ENCODE measurements at places on chromosomes 7 and 10. TPM values are rescaled to one million over a fixed set of nuclear protein-coding genes. Genes with fewer than 3 reads are reported as not detected.

GRCh38 chr10:47140761-47141348 lies 159.1 kb upstream of the GDF10 start:
- no peaks in the 10 kb centered on the region for H3K36me3 ChIP-seq
- no peak overlapping the region for H3K4me3 ChIP-seq

DNA sequence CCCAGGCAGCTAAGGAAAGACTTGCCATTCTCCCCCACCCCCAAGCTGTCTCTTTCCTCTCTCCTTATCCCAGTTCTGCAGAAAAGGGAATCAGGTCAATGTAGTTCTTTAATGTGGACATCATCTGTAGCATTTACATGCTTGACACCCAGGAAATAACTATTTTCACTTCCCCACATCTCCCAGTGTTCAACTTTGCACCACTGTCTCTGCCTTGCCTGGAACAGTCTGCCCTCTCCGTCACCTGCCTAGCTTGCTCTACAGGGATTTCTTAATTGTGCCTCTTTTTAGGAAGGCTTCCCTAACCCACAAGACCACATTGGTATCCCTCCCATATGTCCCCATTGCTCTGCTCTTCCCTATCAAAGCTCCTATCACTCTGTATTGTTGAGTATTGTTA lies 45.9 kb upstream of the TOMM7 start:
- H3K4me3 ChIP-seq = no peak overlapping the region
- no peak for DNase-seq
- no peaks in the 10 kb centered on the region for H3K36me3 ChIP-seq
- no peak overlapping the region for H3K27ac ChIP-seq

DNA sequence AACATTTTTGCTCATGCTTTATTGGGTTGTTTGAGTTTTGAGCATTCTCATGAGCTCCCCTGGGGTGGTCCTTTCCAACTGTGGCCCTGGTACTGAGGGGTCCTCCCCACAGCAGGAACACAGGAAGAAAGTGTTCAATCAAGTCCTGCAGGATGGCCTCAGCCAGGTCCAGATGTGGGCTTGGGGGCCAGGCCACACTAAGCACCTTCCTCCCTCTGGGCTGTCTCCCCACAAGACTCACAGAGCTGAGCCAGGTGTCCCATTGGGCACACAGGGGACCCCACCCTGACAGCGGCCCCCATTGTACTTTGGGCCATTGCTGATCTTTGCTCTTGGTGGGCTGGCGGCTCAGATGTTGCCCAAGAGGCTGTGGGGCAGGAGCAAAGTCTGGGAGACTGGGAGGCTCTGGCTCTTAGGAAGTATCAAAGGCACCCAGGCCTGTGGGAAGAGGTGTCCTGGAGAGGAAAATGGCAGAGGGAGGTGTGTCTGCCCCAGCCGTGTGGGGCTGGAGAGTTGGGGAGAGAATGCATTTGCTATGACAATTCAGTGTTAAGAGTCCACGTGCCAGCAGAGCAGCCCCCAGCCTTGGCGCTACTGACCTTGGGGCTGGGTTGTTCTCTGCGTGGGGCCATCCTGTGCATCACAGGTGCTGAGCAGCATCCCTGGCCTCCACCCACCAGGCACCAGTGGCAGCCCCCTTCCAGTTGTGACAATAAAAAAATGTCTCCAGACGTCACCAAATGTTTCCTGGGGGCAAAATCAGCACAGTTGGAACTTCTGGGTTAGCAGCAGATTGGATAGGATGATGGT lies 17.8 kb downstream of the SCART1 start:
- H3K4me1 ChIP-seq = no peaks in the 10 kb centered on the region
- H3K27ac ChIP-seq = no peak overlapping the region
- DNase-seq = no peak

- no peaks in the 10 kb centered on the region for H3K4me1 ChIP-seq
- no peaks in the 10 kb centered on the region for H3K36me3 ChIP-seq
- H3K27me3 ChIP-seq = no peaks in the 10 kb centered on the region
- H3K4me3 ChIP-seq = no peak overlapping the region
- H3K27ac ChIP-seq = no peak overlapping the region
- no peak for DNase-seq
These were observed 58.9 kb upstream of the SEMA3C start for GRCh38 chr7:80977751-80978150.

DNA sequence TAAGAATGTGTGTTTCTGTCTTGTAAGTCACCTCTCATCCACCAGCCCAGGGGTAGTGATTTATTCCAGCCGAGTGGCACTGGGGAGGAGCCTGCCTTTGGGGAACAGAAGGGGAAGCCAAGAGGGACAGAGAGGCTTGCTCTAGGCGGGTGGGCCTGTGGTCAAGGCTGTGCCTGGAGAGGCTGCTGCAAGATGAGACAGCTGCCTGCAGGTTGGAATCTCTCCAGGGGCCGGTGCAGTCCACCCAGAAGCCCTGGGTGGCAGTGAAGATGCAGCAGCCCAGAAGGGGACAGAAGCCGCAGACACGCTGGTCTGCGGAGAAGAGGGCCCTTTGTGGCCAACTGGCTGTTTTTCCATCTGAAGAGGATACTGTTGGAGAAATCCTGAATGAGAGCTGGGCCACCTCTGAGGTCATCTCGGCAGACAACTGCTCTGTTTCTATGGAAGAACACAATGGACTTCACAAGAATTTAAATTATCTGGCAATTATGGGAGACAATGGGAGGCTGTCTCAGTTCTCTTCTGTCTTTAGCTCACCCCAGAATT lies 175.7 kb downstream of the GFRA1 start:
- H3K27me3 ChIP-seq = peaks cover 5% of the 10 kb centered on the region
- H3K36me3 ChIP-seq = no peaks in the 10 kb centered on the region
- no peak overlapping the region for H3K4me3 ChIP-seq
- no peaks in the 10 kb centered on the region for H3K4me1 ChIP-seq
- DNase-seq = no peak

DNA sequence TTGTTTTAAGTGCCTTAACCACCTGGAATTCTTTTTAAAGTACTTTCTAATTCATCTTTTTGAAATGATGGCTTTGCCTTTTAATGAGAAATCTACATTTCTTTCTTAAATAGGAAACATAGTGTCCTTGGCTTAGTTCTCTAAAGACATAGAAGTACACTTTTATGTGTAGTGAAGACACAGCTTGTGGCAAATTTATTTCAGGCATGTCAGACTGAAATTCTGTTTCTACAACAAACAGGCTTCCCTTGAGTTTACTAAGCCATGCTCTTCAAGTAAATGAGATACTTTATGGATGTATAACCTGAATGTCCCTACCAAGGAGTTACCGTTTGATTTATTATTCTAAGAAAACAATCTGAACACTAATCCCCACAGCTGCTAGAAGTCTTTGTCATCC lies 136.9 kb upstream of the MAGI2 start:
- no peak overlapping the region for H3K4me3 ChIP-seq
- H3K27ac ChIP-seq = no peak overlapping the region
- H3K27me3 ChIP-seq = no peaks in the 10 kb centered on the region
- no peaks in the 10 kb centered on the region for H3K36me3 ChIP-seq
- no peaks in the 10 kb centered on the region for H3K4me1 ChIP-seq
- no peak for DNase-seq

- DNase-seq = no peak
- no peak overlapping the region for H3K27ac ChIP-seq
These were observed 97.1 kb upstream of the ARID5B start for GRCh38 chr10:61804414-61804813.

DNA sequence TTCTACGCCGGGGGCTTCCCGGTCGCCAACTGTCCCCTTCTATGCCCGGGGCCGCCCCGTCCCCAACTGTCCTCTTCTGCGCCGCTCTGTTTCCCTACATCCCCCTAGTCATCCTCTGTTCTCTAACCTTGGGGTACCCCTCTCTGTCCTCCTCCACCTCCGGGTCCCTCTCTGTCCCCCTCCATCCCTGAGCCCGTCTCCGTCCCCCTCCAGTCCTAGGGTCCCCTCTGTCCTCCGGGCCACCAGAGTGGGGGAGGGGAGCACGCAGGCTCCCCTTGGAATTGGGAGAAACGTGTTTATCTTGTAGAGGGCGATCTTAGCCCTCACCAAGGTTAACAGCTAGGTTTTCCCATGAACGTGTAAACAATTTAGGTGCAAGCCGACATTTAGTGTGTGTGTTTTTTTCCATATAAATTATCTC lies 852 bp upstream of the KLF6 start:
- peak; percentile 48 for DNase-seq
- H3K36me3 ChIP-seq = no peaks in the 10 kb centered on the region
- peaks cover 20% of the 10 kb centered on the region for H3K4me1 ChIP-seq
- peak overlapping the region; percentile 50 for H3K4me3 ChIP-seq
- H3K27ac ChIP-seq = peak overlapping the region; percentile 98

DNA sequence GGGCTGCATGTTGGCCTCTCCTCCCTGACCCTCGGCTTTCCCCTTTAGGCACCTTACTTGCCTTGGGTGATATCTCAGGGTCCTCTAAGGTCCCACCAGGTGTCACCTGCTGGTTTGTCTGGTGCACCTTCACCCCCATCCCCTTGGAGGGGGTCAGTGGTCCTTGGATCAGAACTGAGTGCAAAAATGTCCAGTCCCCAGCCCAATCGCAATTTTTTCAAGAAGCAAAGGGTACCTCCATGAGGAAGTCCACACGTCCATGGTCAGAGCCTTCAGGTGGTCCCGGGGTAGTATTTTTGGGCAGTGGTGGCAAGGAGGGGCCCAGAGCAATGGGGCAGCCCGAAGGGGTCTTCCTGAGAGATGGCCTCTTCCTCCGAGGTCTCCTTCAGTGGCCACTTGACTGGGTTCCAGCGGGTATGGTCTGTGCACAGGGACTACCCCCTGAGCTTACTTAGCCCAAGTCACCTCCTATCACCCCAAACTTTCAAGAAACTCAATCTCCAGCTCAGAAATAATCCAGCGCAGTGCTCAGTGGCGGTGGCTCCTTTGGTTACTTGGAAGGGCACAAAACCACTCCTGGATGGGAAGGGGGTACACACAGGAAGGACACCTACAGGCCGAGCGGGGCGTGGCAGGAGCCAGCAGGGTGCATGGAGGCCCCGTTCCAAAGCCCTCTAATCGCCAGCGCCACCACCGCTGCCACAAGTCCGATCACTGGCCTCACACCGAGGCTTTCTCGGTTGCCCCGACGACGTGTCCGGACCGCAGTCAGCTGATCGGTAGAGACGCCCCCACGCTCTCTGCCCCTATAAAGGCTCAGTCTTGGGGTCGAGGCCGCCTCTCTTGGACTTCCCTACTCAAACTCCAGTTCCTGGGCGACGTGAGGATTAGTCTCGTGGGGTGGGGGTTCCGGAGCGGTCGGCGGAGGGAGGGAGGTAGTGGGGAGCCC lies 4.5 kb downstream of the SAP25 start:
- H3K27ac ChIP-seq = peak overlapping the region; percentile 70
- no peaks in the 10 kb centered on the region for H3K36me3 ChIP-seq
- no peak overlapping the region for H3K4me3 ChIP-seq
- peak; percentile 80 for DNase-seq

DNA sequence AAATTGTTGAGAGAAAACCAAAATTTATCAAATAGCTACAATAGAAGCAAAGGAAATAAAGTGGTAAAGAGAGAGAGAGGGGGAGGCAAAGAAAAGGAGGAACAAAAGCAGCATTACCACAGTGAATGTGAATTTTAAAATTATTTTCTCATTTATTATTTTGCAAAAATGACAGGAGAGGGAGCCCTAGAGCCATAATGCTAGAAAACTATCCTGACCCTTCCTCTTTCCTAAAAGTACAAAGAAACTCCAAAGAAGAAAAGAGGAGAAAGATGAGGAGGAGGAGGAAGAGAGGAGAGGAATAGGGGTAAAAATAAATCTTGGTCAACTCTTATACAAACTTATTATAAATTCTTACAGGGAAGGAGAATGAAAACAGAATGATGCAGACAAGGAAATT lies 921.5 kb downstream of the NRG3 start:
- no peak for DNase-seq
- H3K27ac ChIP-seq = no peak overlapping the region
- no peaks in the 10 kb centered on the region for H3K4me1 ChIP-seq
- no peaks in the 10 kb centered on the region for H3K27me3 ChIP-seq
- no peak overlapping the region for H3K4me3 ChIP-seq

- H3K4me1 ChIP-seq = peaks cover 9% of the 10 kb centered on the region
- H3K27ac ChIP-seq = peak overlapping the region; percentile 64
- H3K27me3 ChIP-seq = no peaks in the 10 kb centered on the region
- DNase-seq = no peak
- no peaks in the 10 kb centered on the region for H3K36me3 ChIP-seq
These were observed 44.5 kb downstream of the RBM28 start for GRCh38 chr7:128299109-128299607.

DNA sequence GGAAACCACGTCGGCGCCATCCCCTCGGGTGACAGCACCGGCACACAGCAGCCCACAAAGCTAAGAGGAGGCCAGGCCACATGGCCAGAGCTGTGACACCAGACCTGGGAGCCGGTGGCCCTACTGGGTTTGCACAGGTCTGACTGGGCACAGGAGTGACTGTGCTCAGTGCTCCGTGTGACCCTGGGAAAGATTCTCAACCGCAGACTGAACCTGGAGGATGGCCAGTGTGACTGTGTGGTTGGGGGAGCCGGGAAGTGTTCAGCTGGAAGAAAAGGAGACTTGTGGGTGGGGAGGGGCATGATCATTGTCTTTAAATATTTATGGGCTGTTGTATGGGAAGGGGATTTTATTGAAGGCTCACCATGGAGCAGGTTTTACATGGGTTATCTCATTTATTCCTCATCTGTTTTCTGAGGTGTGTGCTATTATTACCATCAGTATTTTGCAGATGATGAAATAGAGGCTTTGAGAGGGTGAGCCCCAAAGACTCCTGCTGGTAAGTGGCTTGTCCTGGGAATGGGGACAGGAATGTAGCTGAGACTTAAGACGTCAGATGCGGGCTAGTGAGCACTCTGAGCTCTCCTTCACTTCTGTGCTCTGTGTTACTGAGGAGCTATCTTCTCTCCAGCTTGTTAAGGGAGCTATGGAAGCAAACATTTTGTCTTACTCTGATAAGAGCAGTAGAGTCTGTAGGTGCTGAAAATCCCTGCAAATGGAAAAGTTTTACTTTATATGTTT lies 127.5 kb downstream of the TMEM178B start:
- no peak for DNase-seq
- no peak overlapping the region for H3K4me3 ChIP-seq
- no peaks in the 10 kb centered on the region for H3K36me3 ChIP-seq

DNA sequence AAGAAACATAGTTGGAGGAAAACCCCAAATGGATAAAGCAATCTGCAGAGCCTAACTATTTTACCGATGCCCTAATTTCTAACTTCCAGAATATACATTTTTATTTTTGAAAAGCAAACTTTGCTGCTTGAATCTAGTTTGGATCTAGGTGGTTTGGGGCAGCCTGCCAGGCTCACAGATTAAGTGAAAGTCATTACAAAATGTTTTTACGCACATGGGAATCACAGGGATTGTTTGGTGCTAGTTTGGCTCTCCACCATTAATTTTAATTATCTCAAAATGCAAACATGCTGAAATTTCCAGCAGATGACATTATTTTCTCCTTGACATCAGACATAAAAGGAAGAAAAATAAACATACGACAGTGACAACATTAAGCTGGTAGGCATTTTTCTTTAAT lies 166.7 kb upstream of the INHBA start:
- H3K4me3 ChIP-seq = no peak overlapping the region
- H3K27ac ChIP-seq = no peak overlapping the region
- no peaks in the 10 kb centered on the region for H3K36me3 ChIP-seq

Gene GIMAP2
- 2.4 TPM for total RNA-seq

Gene ANKRD61
- total RNA-seq = not detected

Gene CYP2C19
- 46.4 TPM for total RNA-seq

All from hepatocyte (in vitro differentiated cells).